Progenitor cell of endocrine pancreas (in vitro differentiated cells): ENCODE measurements at places on chromosomes 6 and 20.

DNA sequence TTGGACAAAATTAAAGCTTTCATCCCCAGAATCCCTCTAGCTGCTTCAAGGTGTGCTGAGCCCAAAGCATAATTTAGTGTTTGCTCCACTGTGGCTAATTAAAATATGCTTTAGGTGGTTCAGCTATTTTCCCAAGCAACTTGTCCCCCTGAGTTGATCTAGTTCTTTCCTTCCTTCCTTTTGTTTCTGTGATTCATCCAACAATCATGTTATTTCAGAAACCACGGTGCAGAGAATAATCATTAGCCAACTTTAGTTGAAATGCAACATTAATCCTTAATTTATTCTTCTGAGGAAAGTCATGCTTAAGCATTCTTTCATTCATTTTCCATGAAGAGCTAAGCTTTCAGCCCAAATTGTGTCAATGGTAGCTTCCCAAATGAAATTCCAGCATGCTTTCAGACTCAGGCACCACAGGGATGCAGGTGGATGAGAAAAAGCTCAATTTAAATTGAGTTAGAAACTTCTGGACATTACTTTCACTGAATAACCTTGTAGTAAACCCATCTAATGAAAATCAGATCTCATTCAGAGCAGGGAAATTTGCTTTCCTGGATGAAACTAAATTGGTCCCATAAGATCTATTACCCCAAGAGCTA, 209.0 kb upstream of the NT5E start:
- no peak for DNase-seq

GRCh38 chr6:35014786-35015185, 125.7 kb downstream of the ANKS1A start:
- DNase-seq, result no peak

GRCh38 chr6:158475344-158476302, 84.3 kb upstream of the TMEM181 start:
- DNase-seq, result no peak

- no peak for DNase-seq
Observed at GRCh38 chr6:17714879-17715851, 8.4 kb upstream of the NUP153 start.

GRCh38 chr20:62357681-62358080, 9.4 kb downstream of the LAMA5 start:
- no peak for DNase-seq

- DNase-seq, result no peak
Observed at GRCh38 chr6:113809826-113810225, 47.3 kb upstream of the MARCKS start.

- DNase-seq, result no peak
Observed at GRCh38 chr6:118659513-118660217, 8.3 kb upstream of the CEP85L start.
